ENCODE measurements at places on chromosomes 7 and 10.

DNA sequence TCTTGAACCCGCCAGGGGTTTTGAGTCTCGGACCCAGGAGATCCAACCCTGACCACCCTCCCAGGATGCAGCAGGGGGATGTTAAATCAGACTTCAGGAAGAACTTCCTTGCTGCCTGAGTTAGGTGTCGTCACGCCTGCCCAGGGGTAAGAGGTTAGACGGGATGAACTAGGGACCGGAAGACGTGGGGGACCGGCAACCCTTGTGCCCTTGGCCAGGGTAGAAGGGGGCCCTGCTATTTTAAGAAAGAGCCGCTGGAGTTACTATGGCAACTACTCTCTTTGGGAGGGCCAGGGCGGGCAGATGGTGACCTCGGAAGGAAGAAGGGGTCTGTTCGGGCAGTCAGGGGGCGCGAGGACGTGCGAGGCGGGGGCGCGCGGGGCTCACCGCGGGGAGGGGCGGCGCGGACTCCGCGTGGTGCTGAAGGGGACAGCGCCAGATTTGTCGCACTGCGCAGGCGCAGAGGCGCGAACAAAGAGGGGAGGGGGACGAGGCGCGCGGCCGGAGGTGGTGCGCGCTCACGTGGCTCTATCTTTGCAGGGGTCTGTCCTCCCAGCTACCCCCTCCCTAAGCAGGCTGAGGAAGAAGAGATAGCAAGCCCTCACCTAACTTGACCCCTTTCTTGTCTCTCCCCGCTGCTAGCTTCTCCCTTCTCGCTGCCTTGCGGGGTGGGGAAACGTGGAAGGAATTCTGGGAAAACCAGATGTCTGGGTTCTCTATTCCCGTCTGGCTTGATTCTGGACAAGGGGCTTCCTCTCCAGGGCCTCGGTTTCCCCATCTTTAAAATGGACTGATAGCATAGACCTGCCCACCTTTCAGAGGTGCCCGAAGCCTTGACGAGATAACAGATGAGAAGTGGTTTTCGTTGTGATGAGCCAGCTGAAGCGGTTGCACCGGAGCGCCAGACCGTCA, 940 bp upstream of the PSD start:
- peak; percentile 98 for DNase-seq

DNA sequence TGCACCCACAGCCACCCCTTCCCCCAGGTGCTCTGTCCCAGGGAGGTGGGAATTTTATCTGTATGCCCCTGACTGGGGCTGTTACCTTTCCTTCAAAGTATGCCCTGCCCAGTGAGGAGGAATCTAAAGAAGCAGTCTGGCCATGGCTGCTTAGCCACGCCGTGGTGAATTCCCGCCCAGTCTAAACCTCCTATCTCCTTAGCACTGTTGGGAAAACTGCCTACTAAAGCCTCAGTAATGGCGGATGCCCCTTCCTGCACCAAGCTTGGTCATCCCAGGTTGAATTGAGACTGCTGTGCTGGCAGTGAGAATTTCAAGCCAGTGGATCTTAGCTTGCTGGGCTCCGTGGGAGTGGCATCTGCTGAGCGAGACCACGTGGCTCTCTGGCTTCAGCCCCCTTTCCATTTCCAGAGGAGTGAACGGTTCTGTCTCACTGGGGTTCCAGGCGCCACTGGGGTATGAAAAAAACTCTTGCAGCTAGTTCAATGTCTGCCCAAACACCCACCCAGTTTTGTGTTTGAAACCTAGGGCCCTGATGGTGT, 87.2 kb downstream of the ABCC2 start:
- no peak for DNase-seq

DNA sequence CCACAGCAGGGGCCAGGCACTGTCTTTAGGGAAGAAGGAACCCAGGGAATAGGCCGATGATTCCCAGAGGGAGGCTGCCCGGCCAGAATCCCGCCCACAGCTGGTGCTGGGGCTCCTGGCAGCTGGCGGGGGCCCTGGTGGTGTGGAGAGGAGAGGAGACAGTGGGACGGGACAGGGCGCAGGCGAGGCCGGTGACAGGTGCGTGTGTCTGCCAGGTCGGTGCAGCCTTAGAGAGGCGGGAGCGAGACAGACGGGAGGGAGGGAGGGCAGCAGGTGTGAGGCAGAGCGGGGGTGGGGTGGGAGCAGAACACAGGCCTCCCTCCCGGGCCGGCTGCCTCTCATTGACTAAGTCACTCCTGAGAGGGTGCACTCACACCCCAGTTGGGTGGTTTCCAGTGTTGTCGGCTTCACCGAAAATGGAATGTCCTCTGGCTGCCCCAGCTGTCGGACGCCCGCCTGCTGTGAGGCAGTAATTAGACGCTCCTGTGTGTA, 55.2 kb downstream of the ELFN1 start:
- no peak for DNase-seq

- no peak for DNase-seq
Observed at GRCh38 chr10:87761892-87762291, 56.1 kb downstream of the ATAD1 start.

All from H1 (cell line).